Muscle of leg (tissue), 16 donors: ENCODE measurements at places on chromosomes 12 and 14. TPM values are rescaled to one million over a fixed set of nuclear protein-coding genes. Genes with fewer than 3 reads are reported as not detected.

Gene CLEC1B
- polyA plus RNA-seq = not detected

Gene INHBC
- not detected for polyA plus RNA-seq

Gene RNASE1
- polyA plus RNA-seq = 194 TPM

Gene CISTR
- polyA plus RNA-seq = not detected

Gene P2RX7
- 1.2 TPM for polyA plus RNA-seq

Gene GLS2
- 0.63 TPM for polyA plus RNA-seq

Gene YLPM1
- 48.0 TPM for polyA plus RNA-seq

Gene GPRC5D
- 0.81 TPM for polyA plus RNA-seq

Gene KRT83
- not detected for polyA plus RNA-seq

Gene NGB
- not detected for polyA plus RNA-seq

Gene PRIMA1
- polyA plus RNA-seq = 3.2 TPM

Gene ATP6V1D
- polyA plus RNA-seq = 71.8 TPM

Gene IAPP
- polyA plus RNA-seq = not detected

Gene STAB2
- polyA plus RNA-seq = 3.8 TPM

Gene PSME2
- polyA plus RNA-seq = 94.6 TPM

Gene DPY19L2
- 5.2 TPM for polyA plus RNA-seq

Gene FAM222A
- polyA plus RNA-seq = 5.0 TPM

Gene E2F7
- polyA plus RNA-seq = 2.9 TPM

Gene SPTB
- polyA plus RNA-seq = 167 TPM

Gene FOXM1
- polyA plus RNA-seq = 29.4 TPM

Gene DGKA
- polyA plus RNA-seq = 14.8 TPM
